AG09319 (cell line): ENCODE measurements at places on chromosomes 5 and 9.

GRCh38 chr5:152488869-152489268 is 83.8 kb upstream of the NMUR2 start:
- no peak for DNase-seq

DNA sequence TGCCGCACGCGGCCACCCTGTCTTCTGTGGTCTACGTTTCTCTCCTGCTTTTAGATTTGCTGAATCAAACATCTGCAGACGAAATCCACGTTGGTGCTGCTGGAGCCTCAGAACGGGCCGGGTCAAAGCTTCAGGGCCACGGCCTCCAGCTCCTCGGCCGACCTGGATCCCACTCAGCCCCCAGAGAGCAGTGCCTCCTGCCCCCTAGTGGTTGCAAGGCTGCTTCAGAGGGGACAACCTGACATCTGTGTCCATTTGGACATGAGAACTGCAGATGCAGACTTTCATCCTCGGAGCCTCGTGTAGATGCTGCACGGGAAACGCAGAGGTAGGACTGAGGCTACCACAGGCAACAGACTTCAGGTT is 23.0 kb upstream of the SLC6A3 start:
- DNase-seq, result no peak

GRCh38 chr5:120550358-120550757 is 86.3 kb downstream of the PRR16 start:
- no peak for DNase-seq

GRCh38 chr5:178462816-178463215 is 127.4 kb downstream of the COL23A1 start:
- no peak for DNase-seq

GRCh38 chr5:181173420-181174342 is 26.3 kb downstream of the OR2V2 start:
- no peak for DNase-seq

DNA sequence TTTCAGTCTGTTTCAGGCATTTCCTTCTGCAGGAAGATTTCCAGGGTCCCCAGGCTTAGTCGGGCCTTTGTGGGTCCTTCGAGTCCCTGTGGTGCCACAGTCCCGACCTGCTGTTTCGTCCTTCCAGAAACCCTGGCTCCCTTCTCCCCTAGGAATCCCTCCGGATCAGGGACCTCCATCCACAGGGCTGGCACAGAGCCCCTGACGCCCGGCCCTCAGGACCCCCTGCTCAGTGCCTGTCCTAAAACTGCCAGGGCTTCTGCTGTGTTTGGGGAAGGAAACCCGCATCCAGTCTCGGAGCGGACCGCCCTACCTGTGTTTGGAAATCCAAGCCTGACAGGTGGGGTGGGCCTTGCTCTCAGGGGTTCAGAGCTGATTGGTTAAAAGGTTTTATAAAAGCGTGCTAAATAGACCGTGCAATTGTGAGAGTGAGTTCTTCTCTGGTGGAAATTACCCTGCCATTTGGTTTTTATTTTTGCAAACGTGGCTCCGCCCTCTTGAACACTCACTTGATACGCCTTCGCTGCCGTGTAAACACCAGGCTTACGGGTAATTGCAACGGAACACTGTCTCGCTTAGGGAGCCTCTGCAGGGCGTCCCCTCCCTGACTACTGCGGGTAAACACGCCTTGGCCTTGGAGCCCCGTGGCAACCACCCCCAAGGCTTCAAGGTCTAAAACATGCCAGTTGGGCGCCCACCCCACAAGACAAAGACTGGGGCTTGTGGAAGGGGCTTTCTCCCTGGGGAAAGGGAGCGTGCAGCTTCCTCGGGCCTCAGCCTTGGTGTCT is 121.2 kb downstream of the PHF2 start:
- DNase-seq, result peak; percentile 8

- DNase-seq, result peak; percentile 70
Observed at GRCh38 chr9:113599646-113600022, 136.1 kb downstream of the RGS3 start.

DNA sequence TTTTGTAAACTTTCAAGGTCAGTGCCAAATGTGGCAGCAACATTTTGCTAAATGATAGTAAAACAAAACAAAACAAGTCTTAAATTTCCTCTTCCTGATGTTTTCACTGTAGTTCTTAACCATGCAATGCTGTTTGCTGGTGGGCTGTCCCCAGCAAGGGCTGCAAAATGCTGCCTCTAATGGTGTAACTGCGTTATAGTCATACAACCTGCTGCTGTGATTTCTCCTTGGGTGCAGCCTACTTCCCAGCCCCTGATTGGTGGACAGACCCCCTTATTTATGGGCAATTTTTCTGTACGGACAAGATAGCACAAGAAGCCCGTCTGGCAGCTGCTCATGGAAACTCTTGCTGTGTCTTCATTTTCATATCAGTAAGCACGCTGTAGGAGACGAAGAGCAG is 26.6 kb upstream of the PIP5K1B start:
- no peak for DNase-seq

DNA sequence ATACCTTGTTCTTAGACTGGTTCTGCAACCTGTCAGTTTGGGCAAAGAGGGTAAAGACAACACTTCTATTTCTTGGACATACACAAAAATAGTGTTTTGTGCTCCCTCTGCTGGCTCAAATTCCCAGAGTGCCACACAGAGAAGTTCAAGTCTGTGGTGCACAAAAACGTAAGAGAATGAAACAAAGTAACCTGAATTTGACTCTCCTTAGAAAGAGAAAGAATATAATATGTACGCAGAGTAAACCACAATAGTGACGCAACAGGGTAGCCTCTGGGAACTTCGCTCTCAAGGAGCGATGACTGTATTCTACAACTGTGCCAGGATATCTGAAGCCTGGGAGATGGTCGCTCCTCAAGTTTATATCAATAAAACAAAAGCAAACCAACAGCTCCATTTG is 18.5 kb downstream of the DDX31 start:
- DNase-seq, result peak; percentile 57

- DNase-seq, result no peak
Observed at GRCh38 chr5:14945450-14945849, 73.9 kb upstream of the ANKH start.

- DNase-seq, result no peak
Observed at GRCh38 chr5:127699416-127699815, 3.8 kb upstream of the CCDC192 start.

DNA sequence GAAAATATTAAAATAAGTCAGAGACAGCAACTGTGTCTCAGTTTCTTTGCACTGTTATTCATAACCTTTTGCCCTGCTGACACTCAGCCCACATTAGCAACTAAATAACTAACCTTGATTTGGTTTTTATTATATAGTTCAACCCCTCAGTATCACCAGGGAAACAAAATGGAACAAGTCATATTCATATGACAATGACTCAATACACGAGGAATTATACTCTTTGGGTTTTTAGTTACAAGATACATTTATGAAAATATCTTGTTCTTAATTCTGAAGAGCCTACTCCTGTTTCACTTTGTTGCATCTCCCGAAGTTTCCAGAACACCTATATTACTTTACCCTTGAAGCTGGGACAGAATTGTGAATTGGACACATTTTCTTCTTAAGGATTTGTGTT is 845.4 kb downstream of the EFNA5 start:
- no peak for DNase-seq

- DNase-seq, result no peak
Observed at GRCh38 chr5:112579599-112580170, 158.0 kb upstream of the APC start.

DNA sequence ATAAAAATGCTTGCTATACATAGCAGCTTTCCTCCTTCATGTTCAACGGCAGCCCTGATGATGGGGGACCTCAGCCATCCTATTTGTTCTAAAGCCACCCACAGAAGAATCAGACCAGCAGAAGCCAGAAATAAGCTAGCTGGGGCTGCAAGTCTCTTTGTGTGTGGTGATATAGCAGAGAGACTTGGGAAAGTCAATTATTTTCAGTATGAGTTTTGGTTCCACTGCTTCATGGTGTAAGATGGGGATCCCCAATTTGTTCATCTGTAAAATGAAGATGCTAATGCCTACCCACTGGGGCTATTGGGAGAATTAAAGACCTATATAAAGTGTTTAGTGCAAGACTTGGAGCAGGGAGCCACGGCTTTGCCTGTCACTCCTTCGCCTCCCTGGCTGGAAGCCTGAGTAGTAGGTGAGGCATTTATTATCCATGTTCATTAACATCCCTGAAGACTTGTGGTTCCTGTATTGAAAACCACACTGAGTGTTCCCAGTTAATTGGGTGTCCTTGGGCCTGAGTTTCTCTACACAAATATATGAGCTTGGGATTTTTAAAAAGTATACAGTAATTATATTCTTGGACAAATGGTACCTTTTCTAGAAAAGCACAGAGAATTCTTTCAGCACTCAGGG is 210.1 kb upstream of the SLC24A2 start:
- DNase-seq, result no peak

DNA sequence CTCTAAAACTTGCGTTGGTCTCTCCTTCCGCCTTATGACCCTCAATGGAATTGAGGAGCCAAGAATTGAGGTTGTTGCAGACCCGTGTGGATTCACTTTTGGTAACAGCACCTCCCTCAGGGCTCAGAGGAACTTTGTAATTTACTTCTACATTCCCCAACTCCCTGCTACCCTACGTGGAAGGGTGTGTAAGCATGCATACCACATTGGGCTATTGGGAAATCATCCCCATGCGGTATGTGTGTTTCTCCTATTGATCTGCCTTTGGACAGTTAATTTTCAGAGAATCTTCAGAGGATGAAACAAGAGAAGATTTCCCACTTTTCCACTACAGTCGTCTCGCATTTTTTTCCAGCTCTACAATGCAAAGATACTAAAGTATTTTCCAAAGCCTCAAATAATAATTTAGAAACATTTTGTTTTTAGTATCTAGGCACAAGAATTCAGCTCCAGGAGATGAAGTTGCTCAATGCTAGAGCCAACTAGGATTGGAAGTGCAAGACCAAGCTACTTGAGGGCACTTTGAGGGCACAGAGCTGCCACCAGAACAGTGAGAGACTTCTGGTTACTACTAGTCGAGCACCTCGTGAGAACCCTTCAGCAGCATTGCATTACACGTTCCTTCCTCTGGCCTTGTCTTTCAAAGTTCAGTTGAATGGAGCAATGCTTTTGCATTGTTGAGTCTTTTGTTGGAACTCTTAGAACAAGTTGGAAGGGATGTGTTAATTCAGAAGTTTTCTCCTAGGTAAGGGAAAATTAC is 3.4 kb downstream of the C1QTNF3 start:
- no peak for DNase-seq
